NCI-H1436 treated with DMSO at 0.1 percent for 48 hours (cell line): ENCODE measurements at places on chromosomes 1 and 21.

DNA sequence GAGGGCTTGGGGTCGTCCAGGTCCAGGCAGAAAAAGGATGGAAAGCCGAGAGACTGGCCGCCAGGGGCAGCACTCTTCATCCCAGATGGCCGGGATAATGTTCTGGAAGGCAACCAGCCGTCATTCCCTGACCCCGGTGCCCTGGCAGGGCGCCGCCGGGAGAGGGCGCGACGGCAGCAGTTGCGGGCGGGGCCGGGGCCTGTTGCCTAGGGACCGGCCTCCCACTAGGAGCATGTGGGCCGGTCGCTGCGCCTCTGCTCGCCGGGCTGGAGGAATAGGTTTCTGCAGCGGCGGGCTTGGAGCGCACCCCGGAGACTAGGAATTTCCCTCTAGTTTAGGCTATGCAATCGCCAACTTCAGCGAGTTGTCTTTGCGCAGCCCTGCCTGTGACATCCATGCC is 11.0 kb downstream of the DMRTB1 start:
- DNase-seq: no peak

GRCh38 chr1:29523576-29523975 is 287.3 kb downstream of the PTPRU start:
- DNase-seq: no peak

- DNase-seq: no peak
Observed at GRCh38 chr1:214067853-214068703, 80.3 kb downstream of the PROX1 start.

- no peak for DNase-seq
Observed at GRCh38 chr1:36157973-36158826, 2.2 kb downstream of the MAP7D1 start.

DNA sequence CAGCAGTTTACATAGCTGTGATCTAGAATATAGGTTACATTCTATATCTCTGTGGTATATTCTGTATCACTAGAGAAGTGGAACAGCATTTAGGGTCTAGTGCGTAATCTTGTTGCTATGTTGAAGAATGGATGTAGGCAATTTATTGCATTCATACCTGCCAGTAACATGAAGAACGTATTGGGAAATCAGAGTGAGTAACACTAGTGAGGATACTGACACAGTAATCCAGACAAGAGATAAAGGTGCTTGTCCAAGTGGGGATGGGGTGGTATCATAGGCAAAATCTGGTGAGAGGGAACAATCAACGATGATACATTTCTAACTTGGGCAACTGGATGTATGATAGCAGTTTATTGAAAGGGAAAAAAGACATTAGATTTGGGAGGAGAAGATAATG is 9.8 kb downstream of the PPP2R5A start:
- no peak for DNase-seq

DNA sequence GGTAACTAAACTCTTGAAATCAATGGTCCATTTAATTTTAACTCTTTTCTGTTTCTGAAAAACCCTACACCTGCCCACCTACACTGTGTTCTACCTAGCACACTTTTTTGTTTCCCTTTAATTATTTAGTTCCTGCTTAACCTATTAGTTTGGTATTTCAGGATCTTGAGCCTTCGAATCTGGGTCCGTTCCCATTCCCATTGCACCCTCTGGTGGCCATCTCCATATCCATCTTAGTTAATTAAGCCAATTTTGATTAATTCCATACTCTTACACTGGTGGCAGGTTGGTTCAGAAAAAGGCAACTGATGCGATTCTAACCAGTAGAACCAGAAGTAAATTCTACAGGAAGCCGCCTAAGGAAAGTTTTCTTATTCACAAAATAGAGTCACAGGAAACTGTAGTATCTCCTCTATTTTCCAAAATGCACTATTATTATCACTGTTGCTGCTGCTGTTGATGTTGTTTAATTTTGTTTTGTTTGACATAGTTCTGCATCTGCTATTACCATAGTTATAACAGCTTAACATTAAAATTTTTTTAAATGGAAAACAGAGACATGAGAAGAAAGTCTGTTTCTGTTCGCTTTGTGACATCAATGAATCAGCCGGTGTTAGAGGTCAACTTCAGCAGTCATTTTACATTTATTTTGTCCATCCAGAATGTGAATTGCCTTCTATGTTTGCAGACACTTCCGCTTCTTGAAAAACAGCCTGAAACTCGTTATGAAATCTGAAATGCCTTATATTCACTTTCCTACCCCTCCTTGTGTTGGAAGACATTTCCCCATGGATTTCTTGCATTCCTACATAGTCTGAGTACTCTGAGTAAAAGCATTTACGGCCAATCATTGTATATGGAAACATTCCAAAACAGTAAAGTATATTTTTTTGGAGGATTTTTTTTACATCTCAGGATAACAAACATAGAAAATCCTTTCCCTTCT is 115.5 kb upstream of the NCAM2 start:
- DNase-seq: no peak

GRCh38 chr21:39851002-39851618 is 16.1 kb upstream of the PCP4 start:
- no peak for DNase-seq

DNA sequence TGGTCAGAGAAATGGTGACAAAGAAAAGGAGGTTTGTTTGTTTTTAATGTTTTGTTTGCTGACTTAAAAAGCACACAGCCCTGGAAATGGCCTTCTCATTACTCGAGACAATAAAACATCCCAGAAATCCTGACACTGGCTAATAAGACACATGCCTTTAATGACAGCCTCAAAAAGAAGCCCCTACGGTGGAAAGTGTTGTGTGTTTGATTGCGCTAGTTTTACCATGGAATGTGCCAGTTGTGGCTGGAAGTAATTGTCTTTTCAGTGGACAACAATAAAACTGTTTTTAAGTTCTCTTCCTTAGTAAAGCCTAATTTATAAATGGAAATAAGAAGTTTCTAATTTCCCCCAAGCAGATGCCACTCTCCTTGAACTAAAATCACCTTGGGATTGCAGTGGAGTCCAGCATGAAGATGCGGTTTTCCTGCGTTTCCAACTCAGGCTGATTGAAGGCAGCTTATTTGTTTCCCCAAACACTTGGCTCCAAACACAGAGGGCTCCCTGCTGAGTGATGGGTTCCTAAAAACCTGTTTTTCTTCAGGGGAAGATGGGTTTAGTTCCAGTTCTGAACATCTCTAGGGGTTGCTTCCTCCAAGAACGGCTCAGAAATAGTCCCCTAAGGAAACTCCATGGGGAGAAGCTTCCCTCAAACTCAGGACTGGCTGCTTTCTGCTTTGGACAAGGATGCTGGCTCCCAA is 54.3 kb downstream of the CD247 start:
- no peak for DNase-seq

GRCh38 chr1:67332653-67333529 is 25.2 kb downstream of the IL12RB2 start:
- no peak for DNase-seq

DNA sequence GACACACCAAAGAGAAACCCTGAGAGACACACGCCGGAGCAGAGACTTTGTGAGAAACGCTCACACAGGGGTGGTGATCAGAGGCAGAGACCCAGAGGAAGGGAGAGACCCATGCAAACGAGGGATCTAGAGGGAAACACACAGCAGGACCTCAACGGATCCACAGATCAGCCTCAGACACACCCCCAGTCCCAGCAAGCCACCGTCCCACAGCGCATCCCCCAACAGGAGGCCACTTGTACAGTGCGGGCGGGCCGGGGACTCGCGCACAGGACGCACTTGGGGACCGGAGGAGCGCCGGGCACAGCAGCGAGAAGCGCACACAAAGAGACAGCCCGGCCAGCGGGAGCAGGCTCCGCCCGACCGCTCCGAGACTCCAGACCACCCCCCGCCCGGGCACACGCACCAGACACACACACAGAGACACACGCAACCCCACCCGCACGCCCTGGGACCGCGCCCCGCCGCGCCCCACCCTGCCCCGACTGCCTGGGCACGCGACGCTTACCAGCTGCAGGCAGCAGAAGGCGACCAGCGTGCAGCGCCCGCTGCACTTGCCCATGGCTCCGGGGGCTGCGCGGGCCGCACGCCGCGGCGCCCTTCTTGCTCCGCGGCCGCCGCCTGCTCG is 587 bp downstream of the NKAIN1 start:
- DNase-seq: no peak

- no peak for DNase-seq
Observed at GRCh38 chr1:94746635-94747525, 73.3 kb upstream of the SLC44A3 start.

GRCh38 chr1:224668984-224669383 is 52.9 kb downstream of the CNIH3 start:
- no peak for DNase-seq

GRCh38 chr21:14124266-14124665 is 86.5 kb downstream of the LIPI start:
- no peak for DNase-seq

GRCh38 chr21:25281134-25281533 is 326.1 kb downstream of the MRPL39 start:
- DNase-seq: peak; percentile 43

DNA sequence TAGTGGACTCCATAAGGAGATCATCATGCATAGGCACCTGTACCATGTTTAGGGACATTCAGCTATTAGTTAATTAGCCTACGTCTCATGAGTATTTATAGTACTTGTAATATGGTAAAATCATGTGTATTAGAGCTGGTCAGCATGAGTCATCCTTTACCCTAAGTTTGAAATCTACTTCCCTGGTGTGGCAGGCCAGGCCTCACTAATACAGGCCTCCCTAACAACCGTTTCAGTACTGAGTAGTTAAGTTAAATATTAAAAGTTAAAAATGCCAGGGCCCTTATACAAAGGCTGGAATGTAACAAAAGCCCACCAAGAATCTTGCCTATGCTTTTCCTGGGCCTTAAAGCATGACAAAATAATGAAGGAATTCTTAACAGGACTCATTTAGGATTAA is 356.3 kb upstream of the DPYD start:
- DNase-seq: no peak

GRCh38 chr21:20730441-20730840 is 267.8 kb upstream of the NCAM2 start:
- DNase-seq: no peak
